NCI-H1417 treated with DMSO at 0.1 percent for 48 hours (cell line): ENCODE measurements at places on chromosomes 6 and 20.

- no peak for DNase-seq
Measured at GRCh38 chr6:89035252-89036101, 45.1 kb upstream of the PNRC1 start.

DNA sequence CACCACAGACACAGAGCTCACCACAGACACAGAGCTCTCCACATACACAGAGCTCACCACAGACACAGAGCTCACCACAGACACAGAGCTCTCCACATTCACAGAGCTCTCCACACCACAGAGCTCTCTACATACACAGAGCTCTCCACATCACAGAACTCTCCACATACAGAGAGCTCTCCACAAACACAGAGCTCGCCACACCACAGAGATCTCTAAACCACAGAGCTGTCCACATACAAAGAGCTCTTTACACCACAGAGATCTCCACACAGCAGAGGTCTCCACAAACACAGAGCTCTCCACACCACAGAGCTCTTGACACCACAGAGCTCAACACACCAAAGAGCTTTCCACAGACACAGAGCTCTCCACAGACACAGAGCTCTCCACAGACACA is 55.8 kb downstream of the ERMARD start:
- no peak for DNase-seq

DNA sequence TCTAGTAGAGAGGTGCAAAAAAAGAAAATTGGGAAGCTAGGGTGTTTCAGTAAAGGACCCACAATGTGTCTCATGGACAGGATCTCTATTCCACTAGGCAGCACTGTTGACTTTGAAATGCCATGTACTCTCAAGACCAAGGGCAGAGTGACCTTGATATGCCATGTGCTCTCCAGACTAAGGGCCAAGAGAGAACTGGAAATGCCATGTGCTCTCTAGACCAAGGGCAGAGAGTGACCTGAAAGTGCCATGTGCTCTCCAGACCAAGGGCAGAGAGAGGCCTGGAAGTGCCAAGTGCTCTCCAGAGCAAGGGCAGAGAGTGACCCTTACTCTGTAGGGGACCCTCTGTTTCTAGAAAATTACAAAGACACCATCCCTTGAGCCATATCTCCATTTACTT is 49.3 kb upstream of the HTR1B start:
- no peak for DNase-seq

DNA sequence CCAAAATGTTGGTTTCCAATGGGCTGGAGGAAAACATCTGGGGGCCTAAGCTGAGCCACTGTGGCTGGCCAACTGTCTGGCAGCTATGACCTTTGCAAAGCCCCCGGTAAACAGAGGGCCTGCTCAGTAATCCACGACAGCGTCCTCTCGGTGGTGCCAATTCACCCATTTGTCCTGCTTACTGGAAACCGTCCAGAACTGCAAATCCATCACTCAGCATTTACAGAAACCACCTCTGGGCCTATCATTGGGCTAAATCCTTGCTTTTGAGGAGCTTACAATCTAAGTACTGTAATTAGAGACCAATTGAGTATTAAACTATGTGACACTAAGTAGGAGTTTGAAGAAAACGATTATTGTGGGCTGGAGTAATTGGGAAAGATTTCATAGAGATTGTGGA is 31.0 kb downstream of the ADAT2 start:
- no peak for DNase-seq

- no peak for DNase-seq
Measured at GRCh38 chr6:161091972-161092701, 100.6 kb downstream of the MAP3K4 start.

GRCh38 chr6:74534465-74535211 is 671.2 kb downstream of the COL12A1 start:
- no peak for DNase-seq
